Activated CD8-positive, alpha-beta memory T cell treated with anti-CD3 and anti-CD28 coated beads, Interleukin-2, amount 10 ng/mL, durations not matched to agents 7 days and 5 days (primary cell): ENCODE measurements at places on chromosomes 4 and X.

DNA sequence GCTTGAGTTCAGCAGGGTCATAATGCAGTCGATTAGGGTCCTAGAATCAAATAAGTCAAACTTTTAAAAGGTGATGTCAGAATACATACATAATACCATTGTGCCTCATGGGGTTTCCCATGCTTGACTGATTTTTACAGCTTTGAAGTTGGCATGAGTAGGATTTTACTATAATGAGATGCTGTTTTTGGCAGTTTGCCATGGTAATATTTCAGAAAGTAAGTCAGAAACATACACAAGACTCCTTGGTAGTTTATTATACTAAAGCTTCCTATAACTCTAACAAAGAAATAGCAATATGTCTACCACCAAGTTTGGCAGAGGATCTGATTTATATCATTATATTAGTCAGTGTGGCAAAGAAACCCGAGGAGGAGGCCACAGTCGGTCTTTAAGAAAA, 45.2 kb downstream of the PHKA2 start:
- DNase-seq, result no peak

DNA sequence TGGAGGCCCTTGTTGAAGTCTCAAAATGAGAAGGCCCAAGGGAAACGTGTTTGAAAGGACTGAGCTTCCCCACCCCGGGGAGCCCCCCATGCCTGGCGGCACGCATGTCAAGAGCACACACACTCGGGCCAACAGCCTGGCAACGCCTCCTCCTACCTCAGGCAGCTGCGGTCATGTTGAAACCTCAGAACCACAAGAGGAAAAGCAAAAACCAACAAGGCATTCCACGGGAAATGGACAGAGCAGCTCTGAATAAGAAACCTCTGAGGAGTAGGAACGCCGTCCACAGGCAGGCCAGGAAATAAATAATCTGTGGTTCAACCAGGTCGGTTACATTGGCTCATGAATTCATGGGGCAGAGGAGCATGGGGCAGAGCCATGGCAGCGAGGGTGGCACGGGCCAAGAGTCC, 95.7 kb upstream of the AFAP1 start:
- peak; percentile 44 for DNase-seq

DNA sequence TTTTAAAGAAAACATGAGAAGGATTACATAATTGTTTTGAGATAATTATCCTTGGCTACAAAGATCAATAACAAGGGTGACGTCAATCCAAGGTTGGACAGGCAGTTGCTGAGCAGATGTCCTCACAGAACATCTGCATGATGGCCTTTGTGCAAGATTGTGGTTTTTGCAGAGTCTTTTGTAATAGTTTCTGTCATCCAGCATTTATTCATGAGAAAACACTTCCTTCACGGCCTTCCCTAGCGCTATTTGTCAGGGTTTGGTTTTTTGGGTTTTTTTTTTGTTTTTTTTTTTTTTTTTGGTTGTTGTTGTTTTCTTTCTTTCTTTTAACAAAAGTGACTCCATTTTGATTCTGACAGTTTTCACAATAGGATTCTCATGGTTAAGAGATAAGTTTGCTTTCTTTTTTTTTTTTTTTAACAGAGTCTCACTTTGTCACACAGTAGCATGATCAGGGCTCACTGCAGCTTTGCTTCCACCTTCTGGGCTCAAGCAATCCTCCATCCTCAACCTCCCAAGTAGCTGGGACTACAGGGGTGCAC, 31.5 kb upstream of the ELF2 start:
- no peak for DNase-seq

GRCh38 chr4:137627739-137628460, 95.6 kb upstream of the PCDH18 start:
- DNase-seq, result no peak

DNA sequence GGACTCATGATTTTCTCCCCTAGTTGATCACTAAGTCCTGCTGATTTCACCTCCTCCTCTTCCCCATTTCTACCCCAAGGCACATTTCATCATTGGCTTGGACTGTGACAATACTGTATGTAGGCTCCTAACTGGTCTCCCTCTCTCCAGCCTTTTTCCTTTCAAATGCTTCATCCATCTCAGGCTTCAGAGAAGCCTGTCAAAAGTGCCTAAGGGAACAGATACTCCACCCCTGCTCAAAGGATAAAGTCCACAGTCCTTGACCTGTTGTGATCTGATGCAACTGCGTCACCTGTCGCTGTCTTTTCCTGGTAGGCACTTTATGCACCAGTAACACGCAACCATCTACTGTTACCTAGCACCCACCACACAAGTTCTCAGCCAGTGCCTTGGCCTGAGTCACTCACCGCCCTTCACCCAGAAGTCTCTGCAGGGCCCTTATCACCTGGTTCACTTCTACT, 12.8 kb downstream of the SCARB2 start:
- no peak for DNase-seq

GRCh38 chrX:86121916-86122315, 26.3 kb upstream of the DACH2 start:
- DNase-seq, result no peak

- no peak for DNase-seq
These were observed 237.3 kb upstream of the TET2 start for GRCh38 chr4:104909376-104909775.
